ENCODE measurements at places on chromosomes 11 and 22. TPM values are rescaled to one million over a fixed set of nuclear protein-coding genes. Genes with fewer than 3 reads are reported as not detected.

GRCh38 chr11:113271551-113272245 lies 42.7 kb upstream of the TTC12 start:
- no peak for DNase-seq

Gene OTUB1
- total RNA-seq = 57.7 TPM

- no peak for DNase-seq
Observed at GRCh38 chr11:134038897-134039470, 29.9 kb upstream of the JAM3 start.

Gene CRYBA4
- total RNA-seq = not detected

DNA sequence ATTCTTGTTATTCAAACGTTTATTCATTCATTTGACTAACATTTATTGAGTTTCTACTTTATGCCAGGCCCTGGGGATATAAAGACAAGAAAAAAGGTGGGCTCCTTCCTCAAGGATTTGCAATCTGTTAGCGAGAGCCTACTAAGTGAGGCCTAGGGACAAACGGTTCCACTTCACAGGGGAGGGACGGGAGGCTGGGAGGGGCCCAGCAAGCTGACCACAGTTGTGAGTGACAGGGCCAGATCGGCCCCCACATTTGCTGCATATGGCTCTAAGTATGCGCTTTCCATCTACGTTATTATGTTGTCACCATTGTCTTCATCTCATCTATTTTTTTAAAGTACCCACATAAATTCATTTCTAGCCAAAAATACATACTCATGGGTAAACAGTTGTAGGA lies 271.1 kb downstream of the BUD13 start:
- DNase-seq = no peak

Gene MTFP1
- total RNA-seq = 31.7 TPM

- DNase-seq = no peak
Observed at GRCh38 chr11:101215069-101215468, 85.5 kb upstream of the PGR start.

- DNase-seq = peak; percentile 37
Observed at GRCh38 chr22:22460635-22461034, 47.9 kb downstream of the ZNF280B start.

- DNase-seq = no peak
Observed at GRCh38 chr11:85779956-85780640, 30.8 kb downstream of the SYTL2 start.

- no peak for DNase-seq
Observed at GRCh38 chr11:77425346-77425745, 48.5 kb downstream of the PAK1 start.

Gene OR52N1
- not detected for total RNA-seq

DNA sequence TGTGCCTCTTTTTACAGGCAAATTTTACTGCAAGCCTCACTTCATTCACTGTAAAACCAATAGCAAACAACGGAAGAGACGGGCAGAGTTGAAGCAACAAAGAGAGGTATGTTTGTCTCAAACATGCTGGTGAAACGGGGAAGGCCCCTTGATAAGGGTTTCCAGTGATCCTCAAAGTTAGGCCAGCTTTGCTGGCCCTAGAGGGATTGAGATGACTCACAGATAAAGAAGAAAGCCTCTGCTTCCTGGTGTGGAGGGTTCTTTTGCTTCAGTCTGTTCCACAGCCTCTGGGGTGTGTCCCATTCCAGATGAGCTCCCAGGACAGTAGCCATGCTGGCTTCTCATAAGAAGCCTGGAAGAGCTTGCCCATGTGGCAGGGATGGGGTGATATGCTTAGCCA lies 118.9 kb upstream of the PARVA start:
- DNase-seq = no peak

DNA sequence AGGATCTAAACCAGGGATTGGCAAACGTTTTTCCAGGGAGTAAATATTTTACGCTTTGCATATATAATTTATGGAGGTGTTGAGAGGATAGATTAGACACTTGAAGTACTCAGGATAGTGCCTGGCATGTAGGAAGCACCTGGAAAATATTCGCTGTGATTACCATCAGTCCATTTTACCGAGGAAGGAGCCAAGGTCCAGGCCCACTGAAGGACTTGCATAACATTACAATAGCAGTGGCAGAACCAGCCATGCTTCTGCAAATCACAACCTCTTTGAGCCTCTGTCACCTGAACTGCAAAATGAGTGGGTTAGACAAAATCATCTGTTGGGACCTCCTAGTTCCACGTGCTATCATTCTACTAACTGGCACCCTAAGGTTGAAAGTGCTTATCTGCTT lies 5.4 kb downstream of the FUT4 start:
- no peak for DNase-seq

Gene SART1
- 27.1 TPM for total RNA-seq

DNA sequence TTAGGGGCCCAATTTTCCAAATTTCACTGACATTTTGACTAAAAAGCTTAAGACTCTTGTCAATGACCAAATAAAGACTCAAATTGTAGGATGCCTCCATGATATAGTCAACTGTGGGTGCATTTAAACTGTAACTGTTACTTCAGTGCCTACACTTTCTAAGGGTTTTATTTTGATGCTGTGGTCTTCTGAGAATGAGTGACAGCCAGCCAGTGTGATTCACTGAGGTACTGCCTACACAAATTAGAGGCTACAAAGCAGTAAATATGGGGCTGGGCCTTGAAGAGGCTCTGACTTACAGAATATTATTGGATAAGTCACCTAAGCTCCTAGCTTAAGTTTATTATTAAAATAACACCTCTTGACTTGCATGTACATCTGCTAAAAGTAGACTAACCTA lies 210.6 kb downstream of the SWAP70 start:
- no peak for DNase-seq

DNA sequence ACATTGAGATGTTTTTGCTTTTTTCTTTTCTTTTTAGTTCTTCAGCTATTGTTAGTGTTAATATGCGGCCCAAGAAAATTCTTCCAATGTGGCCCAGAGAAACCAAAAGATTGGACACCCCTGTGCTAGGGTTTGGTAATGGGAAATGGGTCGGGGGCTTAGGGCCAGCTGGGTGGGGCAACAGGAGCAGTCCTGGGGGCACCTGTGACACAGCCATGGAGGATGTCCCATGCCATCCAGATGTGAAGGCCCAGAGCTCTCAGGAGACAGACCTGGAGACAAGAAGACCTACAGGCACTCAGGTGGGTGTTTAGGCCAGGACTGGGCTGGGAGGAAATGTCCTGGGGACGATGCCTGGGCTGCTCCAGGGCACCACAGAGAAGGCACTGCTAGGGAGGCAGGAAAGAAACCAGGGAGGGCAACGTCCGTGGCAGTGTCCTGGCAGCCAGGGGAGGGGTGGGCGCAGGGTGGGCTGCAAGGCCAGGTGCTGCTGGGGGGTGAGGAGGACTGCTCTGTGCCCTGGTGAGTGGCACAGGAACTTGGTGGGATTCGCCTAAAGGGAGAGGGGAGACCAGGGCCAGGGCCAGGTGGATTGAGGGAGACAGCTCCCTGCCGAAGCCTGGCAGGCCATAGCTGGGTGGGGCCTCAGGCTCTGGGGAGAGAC lies 21.4 kb downstream of the RELT start:
- no peak for DNase-seq

Gene POU2AF3
- total RNA-seq = not detected

GRCh38 chr11:43832536-43832935 lies 48.1 kb upstream of the ALKBH3 start:
- no peak for DNase-seq

DNA sequence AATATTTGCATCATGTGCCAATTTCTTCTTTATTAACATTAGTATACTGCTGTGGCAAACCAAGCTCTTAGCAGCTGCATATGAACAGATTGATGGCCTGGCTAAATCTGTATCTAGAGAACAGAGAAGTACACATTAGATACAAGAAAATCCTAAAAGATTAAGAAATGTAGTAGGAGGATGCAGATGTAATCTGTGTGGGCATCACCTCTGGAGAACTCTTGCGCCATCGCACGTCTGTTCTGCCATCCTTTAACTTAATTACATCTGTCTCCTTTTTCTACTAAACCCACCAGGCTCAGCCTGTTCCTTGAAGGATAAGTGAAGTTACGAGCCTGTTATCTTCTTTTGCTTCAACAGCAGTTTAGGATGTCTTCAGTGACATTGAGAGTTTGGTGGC lies 196.4 kb upstream of the PITPNB start:
- DNase-seq = no peak

Gene AAMDC
- total RNA-seq = 36.7 TPM

- no peak for DNase-seq
Observed at GRCh38 chr11:73366265-73366610, 10.0 kb upstream of the RELT start.

GRCh38 chr11:114057147-114057546 lies 2.4 kb upstream of the ZBTB16 start:
- DNase-seq = peak; percentile 21

DNA sequence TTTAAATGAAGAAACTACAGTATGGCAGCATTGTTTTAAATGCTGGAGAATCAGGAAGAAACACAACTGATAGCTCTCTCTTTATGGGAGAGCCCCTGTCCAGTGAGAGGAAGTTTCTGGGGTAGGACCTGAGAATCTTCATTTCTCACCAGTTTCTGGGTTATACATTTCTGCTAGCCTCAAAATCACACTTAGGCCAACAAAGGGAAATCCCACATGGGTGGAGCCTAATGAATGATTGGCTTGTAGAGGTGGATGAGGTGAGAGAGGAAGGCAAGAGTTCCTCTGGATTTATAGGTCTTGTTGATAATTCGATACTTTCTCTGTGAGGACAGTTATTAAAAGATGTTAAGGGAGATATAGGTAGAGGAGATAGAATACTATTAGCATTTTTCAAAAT lies 1397.3 kb upstream of the TENM4 start:
- DNase-seq = no peak

DNA sequence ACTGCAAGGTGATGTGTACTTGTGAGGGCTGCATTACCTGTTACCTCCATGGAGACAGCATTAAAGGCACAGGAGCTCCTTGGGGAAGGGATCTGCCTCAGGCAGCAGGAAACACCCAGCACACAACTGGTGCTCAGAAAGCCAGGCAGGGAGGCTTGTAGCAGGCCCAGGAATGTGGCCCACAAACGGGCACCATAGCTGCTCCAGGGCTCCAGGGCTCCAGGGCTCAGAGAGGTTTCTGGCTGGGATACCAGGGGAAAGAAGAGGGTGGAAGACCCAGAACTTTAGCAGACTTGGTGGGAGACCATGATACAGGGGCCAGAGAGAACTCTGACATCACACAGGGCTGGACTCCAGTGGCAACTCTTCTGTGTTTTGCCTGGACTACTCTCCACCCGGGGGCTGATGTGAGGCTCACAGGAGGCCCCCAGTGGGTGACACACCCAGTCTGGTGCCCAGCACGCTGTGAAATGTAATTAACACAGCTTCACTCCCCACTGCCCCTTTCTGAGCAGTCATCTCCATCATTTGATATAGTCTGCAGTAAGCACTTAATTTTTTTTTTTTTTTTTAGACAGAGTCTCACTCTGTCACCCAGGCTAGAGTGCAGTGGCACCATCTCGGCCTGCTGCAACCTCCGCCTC lies 14.7 kb upstream of the SULT4A1 start:
- DNase-seq = no peak

DNA sequence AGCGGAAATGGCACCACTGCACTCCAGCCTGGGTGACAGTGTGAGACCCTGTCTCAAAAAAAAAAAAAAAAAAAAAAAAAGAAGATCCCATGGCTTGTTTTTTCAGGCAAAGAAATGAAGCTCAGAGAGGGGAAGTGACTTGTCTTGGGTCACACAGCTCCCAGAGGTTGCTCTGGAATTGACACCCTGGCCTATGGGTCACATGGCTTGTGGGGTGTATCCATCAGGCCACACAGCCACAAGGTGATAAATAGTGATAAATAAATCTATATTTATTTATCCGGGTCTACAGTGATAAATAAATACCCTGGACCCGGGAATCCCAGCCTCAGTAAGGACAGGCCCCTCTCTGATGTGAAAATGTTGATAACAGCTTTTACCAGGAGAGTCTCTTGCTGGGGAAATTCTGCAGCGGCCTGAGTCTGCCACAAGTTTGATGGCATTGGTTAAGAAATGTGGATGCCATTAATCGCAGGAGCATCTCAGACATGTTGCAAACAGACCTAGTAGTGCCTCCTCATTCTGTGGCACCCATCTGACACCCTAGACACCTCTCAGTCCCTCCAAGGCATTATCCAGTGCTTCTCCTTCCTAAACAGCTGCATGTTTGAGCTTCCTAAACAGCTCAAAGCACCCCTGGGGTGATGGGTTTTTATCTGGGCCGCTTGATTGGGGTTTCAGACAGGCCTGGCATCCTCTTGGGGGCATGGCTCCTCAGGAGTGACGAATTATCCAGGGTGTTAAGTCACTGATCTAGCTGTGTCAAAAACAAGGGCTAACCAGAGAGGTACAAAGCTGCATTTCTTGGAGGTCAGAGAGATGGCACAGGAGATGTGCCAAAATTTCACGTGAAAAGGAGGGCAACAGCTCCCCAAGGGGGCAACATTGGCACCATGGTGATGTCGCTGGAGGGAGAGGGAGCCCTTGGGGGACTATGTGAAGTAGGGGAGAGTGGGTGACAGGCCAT lies 1.9 kb upstream of the EMID1 start:
- no peak for DNase-seq

DNA sequence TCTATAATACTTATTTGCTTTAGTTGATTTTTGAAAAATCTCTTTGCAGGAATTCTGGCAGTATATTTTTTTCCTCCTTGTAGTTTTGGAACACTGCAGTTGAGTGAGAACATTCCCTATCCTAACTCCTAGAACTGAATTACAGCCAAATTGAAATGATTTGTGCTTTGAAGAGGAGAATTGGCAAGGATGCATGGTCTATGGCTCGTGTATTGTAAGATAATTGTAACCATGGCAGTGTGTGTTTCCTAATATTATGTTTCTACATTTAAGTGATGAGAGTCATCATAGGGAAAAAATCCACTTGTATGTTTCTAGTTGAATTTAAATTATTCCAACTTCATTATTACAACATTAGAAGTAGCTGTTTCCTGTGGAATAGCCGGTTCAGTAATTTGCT lies 80.9 kb upstream of the MYO18B start:
- DNase-seq = no peak

DNA sequence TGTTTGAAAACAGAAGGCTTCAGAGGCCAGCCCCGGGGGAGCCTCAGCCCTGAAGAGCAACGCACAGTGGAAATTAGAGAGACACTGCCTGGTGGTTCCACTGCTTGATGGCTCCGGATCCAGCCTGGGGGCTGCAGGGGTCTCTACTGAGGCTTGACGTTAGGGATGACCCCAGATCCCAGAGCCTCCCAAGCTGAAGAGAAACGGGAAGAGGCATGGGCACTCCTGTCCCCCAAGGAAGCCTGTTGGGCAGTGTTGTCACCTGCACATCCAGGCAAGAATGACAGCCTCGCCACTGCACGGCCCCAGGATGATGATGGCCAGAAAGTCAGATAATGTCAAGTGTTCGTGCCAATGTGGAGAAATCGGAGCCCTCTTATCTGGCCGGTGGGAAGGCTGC lies 56.8 kb upstream of the FGF3 start:
- DNase-seq = no peak

Gene WT1
- total RNA-seq = not detected

Gene GRIA4
- total RNA-seq = not detected

Gene GLB1L3
- not detected for total RNA-seq

GRCh38 chr22:45690008-45690407 lies 18.4 kb downstream of the ATXN10 start:
- no peak for DNase-seq

GRCh38 chr22:40659166-40659565 lies 20.1 kb upstream of the MCHR1 start:
- DNase-seq = no peak

GRCh38 chr22:39224550-39224949 lies 20.2 kb downstream of the PDGFB start:
- DNase-seq = no peak
